ENCODE measurements at places on chromosomes 11 and 22. TPM values are rescaled to one million over a fixed set of nuclear protein-coding genes. Genes with fewer than 3 reads are reported as not detected.

Gene FAM180B
- not detected for total RNA-seq

Gene SMC1B
- total RNA-seq, result not detected

Gene OR2AG2
- total RNA-seq, result 0.14 TPM

Gene MUC5AC
- total RNA-seq, result 0.04 TPM

Gene C11orf16
- total RNA-seq, result not detected

Gene CASP5
- not detected for total RNA-seq

Gene LGALS12
- total RNA-seq, result not detected

Gene MB
- total RNA-seq, result not detected

Gene TMPRSS13
- 2.2 TPM for total RNA-seq

Gene C11orf97
- not detected for total RNA-seq
